ENCODE measurements at places on chromosomes 4 and X.
A peak's percentile ranks its signal among the peaks of the same experiment; 100 is the strongest.

DNA sequence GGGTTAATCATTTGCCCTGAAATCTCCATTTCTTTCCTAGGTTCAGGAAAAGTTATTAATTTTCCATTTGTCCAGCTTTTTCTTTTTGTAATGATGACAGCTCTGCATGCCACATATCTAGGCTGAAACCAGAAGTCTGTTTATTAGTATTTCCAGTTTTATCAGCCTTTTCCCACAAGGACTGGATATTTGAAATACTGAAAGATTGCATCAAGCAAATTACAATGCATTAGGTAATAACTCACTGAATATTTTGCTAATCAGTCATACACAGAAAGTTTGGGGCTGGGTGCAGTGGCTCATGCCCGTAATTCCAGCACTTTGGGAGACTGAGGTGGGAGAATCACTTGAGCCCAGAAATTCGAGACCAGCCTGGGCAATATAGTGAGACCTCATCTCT is 21.5 kb downstream of the SLC9A7 start:
- no peak for DNase-seq

- DNase-seq, result no peak
Measured at GRCh38 chrX:71111921-71112431, 599 bp upstream of the IL2RG start.

GRCh38 chr4:185734930-185735329 is 77.1 kb downstream of the SORBS2 start:
- DNase-seq, result no peak

GRCh38 chr4:77827343-77827742 is 8.2 kb upstream of the CNOT6L start:
- DNase-seq, result no peak

DNA sequence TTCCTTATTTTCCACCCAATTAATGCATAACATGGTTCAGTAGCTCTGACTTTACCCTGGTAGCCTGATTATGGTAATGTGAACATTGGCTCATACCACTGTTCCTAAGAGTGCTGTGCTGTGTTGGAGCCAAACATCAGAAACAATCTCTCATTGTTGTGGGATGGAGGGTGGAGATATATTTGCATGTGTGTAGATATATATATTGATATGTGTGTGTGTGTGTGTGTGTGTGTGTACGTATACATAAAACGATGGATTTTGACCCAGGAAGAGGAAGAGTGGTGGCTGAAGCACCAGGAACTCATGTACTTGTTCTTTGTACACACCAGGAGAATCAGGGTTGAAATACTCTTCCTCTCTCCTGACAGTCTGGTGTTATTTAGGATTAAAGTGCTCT is 247.7 kb downstream of the IL15 start:
- DNase-seq, result no peak

GRCh38 chr4:87180767-87181166 is 39.7 kb downstream of the KLHL8 start:
- no peak for DNase-seq

DNA sequence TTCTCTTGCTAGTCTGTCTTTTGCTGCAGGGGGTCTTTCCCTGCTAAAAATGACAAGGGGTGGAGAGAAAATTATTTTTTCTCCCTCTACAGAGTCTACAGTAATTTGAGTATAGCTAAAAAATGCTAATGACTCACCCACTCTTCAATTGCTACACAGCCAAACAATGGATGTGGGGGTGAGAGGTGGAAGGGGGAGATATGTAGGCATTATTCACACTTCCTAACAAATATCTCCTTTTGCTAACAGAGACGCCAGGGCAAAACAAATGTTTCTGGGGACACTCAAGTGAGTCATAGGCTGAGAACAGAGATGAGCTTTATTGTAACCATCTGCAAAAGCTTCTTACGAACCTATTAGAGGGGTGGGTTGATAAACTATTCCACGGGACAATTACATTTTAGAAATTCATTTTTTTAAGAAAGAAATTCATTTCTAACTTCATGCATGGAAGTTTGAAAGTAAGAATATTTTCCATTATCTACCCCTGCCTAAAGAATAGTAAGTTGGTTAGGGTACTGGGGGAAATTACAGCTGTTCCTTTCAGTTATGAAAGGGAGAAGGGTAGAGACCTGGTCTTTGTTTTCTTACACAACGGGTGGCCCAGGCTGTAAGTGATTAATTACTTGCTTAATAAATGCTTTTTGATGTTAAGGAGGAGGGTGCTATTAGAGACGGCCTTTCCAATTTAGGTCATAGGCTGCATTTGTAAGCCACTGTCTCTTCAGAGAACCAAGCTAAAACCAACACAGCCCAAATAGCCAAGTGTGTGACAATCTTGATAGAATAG is 12.8 kb downstream of the SCD5 start:
- no peak for DNase-seq

GRCh38 chrX:47146121-47146935 is 1.3 kb downstream of the RBM10 start:
- DNase-seq, result no peak

DNA sequence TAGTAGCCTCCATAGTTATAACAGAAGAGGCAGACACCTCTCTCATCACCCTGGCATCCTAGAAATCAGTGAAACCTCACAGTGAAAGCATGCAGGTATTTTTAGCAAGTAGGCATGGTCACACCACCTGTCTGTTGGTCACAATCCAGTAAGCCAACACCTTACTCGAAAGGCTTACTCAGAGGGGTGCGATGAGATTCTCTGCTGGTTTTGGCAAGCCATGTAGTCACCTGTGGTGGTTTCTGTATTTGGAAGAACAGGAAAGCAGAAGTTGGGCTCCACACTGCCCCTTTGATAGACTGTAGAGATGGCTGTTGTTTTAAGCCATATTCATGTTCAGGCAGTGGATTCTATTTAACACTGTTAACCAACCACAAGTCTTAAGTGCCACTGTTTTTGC is 134.7 kb downstream of the DCLK2 start:
- DNase-seq, result no peak

DNA sequence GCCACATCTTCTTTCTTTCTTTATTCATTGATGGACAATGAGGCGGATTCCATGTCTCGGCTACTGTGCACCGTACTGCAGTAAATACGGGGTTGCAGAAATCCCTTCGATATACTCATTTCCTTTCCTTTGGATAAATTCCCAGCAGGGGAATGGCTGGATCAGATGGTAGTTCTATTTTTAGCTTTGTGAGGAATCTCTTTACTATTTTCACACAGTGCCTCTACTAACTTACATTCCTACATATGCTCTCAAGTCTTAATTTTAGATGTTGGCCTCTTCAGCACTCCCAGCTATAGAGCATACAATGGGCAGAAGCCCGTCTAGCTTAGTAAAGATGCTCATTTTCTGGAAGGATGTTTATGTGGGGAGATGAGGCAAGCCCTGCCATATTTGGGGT is 317.4 kb downstream of the ASMT start:
- DNase-seq, result no peak

- no peak for DNase-seq
Measured at GRCh38 chr4:137360761-137361160, 171.5 kb downstream of the PCDH18 start.

DNA sequence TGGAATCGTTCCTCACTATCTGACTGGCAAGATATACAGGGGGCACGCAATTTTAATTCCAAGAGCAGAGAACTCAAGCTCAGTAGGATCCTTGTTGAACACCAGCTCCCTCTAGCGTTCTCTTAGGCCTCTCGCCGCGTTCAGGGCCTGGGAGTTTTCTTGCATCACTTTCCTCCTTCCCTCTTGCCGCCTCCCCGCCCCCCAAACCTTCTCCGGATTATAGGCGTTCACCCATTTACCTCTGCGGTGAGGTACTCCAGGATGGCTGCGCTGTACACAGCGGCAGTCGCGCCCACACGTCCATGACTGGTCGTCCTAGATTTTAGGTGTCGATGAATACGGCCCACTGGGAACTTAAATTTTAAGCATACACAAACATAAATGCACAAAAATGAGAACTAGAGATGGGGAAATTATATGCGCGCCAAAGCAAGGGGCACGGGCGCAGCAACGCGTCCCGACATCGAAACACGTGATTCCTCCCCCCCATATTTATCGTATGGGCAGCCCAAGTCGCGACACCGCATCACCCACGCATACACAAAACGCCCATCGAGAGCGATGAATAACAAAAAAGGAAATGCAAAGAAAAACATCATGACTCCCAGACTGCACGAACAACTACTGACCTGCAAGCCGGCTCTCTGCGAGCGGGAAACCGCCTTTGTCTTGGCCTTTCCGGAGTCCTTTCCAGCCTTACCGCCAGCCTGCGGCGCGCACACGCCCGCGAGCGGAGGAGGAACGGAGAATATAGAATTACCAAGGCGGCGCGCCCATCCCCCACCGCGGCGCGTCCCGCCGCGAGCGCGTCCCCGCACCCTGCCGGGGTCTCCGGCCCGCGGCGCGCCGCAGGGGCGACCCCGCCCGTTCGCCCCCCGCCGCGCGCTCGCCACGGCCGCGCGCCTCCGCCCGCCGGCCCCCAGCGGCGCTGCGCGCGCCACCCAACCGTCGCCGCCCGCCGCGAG is 759 bp downstream of the H2AZ1 start:
- peak; percentile 72 for DNase-seq

- no peak for DNase-seq
Measured at GRCh38 chr4:122731676-122732075, 828 bp upstream of the BBS12 start.

GRCh38 chrX:126489116-126489695 is 63.4 kb downstream of the DCAF12L1 start:
- DNase-seq, result no peak

DNA sequence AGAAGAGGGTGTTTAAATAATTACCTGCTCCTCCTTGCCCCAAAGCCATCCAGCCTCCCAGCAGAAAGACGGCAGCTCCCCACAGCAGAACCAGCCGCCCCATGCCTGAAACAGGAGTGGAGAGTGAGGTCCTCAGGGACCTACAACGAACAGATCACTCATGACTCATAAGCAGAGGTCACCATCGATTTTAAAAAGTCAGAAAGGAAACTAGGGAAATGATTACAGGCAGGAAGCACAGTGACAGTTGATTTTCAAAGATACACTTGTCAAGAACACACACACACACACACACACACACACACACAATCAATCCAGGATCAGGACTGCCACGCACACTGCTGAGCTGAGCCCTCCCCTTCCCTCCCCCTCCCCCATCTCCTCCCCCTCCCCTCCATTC is at the start of gene CRLF2:
CRLF2 (minus strand) TSS at position 118 of the 400 bp plus-strand sequence; CDS start at position 103, 15 bp downstream.
- DNase-seq, result no peak

DNA sequence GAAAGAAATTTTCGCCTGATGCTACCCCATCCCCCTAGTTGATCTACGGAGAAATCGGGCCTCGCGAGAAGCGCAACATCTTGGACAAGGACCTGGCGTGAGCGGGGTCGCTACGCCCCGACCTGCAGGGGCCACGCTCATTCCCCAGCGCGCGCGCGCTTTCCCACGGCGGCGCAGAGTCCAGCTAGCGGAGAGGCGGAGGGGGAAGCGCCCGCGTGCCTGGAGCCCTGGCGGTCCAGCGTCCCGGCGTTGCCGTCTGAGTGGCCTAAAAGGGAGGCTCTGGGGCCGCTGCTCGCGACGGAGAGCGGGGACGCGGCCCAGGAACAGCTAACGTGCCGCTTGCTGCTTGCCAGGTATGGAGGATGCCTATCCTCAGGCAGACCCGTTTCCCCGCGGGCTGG is 6.0 kb upstream of the SOX3 start:
- DNase-seq, result no peak

DNA sequence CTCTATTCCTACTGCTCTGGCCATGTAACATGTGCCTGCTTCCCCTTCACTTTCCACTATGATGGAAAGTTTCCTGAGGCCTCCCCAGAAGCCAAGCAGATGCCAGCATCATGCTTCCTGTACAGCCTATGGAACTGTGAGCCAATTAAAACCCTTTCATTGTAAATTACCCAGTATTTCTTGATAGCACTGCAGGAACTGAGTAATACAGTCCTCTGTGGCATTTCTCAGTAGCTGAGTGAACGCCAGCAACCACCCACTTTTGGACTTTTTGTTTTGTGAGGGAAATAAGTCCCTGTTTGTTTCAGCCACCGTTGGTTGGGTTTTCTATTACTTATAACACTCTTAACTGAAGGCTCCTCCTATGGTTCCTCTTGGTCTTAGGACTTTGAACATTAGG is 104.1 kb downstream of the C4orf51 start:
- no peak for DNase-seq

Measured in stimulated activated CD8-positive, alpha-beta memory T cell treated with anti-CD3 and anti-CD28 coated beads, Interleukin-7, amount 100 ng/mL, for 1 hour (primary cell).